ENCODE measurements at places on chromosomes 2 and 18.

DNA sequence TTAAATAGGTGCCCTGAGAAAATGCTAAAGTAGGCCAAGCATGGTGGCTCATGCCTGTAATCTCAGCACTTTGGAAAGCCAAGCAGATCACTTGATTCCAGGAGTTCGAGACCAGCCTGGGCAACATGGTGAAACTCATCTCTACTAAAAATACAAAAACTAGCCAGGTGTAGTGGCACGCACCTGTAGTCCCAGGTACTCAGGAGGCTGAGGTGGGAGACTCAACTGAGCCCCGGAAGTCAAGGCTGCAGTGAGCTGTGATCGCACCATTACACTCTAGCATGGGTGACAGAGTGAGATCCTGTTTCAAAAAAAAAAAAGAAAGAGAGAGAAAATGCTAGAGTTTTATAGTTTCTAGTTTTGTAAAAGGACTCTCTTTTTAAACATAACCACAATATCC is 12.0 kb downstream of the ANKRD44 start:
- no peak for DNase-seq

DNA sequence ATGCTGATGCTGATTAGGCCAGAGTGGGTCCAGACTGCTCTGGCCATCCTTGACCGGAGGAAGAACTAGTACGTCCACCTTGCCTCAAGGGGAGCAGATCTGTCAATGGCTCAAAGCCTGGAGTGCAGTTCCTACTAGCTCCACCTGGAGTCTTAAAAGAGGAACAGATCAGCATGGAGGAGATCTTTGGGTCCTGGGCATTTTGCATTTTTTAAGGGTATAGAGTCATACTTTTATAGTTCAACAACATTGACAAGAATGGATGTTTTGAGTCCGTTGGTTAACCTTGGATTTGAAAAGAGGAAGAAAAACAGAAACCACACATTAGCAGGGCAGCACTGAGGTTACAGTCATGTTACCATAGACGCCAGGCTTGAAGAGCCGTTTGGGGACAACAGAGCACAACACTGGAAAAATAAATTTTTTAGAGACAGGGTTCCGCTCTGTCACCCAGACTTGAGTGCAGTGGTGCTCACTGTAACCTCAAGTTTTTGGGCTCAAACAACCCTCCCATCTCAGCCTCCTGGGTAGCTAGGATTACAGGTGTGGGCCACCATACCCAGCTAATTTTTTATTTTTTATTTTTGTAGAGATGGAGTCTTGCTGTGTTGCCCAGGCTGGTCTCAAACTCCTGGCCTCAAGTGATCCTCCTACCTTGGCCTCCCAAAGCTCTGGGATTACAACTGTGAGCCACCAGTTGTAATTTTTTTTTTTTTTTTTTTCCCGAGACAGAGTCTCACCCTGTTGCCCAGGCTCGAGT is 78.5 kb downstream of the PRKCE start:
- DNase-seq, result no peak

DNA sequence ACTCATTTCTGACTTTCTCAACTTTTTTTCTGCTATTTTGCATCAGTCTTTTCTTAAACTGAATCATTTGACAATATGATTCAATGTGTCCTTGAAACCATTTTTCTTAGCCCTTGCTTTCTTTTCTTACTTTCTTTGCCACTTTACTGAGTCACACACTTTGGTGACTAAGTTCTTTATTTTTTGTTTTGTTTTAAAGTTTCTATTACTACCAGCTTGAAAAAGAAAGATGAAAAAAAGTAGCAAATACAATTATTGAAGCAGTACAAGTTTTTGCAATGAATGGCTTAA is 116.5 kb downstream of the DOCK10 start:
- no peak for DNase-seq

- no peak for DNase-seq
Measured at GRCh38 chr2:37802899-37803379, 122.1 kb upstream of the RMDN2 start.

DNA sequence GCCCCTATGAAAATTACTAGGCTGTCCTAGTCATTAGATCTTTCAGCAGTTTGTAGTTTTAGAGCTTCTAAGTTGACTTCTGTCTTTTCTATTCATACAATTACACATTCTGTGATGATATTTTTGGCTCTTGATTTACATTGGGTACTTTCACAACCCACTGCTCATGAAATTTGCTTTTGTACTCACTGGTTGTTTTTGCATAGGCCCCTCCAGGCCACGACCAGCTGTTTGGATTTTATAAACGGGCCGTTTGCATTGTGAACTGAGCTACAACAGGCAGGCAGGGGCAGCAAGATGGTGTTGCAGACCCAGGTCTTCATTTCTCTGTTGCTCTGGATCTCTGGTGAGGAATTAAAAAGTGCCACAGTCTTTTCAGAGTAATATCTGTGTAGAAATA is 193.8 kb downstream of the RPIA start:
- DNase-seq, result no peak

DNA sequence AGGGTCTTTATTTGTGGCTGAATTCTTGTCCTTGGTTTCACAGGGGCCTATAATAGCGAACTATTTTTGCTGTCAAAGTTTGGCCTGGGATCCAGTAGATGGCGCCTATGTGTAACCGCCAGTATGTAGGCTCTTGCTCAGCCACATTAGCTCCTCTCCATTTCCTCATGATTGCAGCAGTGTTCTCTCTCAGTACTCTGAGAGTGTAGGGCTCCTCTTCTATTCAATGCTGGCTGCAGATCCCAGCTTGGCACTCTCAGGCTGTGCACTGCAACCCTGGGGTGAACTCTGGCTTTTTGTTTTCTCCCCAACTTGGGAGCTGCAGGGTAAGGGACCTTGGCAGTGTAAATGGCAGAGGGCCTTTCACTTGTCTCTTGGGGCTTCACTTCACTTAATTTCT is 344.6 kb upstream of the CHAC2 start:
- DNase-seq, result no peak

DNA sequence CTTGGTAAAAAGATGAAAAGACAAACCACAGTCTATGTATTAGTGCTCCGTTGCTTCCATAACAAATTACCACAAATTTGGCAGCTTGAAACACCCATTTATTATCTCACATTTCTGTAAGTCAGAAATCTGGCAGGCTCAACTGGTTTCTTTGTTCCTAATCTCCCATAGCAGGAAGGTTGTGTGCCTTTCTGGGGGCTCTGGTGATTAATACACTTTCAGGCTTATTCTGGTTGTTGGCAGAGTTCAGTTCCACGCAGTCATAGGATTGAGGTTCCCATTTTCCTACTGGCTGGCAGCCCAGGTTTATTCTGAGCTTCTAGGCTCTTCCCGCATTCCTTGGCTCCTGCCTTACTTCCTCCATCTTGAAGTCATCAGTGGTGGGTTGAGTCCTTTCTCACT is 189.3 kb downstream of the ANAPC1 start:
- no peak for DNase-seq

DNA sequence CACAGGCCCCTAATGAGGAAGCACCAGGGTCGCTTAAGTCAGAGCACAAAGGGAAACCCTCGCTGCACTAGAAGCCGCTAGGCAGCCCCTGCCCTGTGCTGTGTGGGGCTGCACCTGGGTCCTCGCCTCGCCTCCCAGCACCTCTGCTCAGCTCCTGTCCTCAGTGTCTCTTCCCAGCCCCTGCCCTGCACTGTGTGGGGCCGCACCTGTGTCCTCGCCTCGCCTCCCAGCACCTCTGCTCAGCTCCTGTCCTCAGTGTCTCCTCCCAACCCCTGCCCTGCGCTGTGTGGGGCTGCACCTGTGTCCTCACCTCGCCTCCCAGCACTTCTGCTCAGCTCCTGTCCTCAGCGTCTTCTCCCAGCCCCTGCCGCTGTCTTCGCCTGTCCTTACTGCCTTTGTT is 342.8 kb downstream of the EIPR1 start:
- no peak for DNase-seq

DNA sequence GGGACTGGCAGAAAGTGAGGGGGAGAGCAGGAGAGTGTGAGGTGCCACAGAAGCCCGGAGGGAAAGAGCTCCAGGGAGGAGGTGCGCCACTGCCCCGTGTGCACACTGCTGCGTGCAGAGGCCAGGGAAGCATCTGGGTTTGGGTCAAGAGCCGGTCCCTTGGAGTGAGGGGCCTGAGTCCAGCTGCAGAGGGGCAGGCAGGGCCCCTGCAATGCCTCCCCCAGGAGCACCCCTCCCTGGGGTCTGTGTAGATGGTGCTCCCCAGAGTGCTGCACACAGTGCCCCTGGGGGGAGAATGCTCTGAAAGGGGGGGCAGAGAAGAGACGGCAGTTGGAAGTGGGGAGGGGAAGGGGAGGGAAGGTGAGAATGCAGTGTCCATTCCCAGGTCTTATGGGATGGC is 3.7 kb upstream of the LIMS2 start:
- DNase-seq, result no peak

DNA sequence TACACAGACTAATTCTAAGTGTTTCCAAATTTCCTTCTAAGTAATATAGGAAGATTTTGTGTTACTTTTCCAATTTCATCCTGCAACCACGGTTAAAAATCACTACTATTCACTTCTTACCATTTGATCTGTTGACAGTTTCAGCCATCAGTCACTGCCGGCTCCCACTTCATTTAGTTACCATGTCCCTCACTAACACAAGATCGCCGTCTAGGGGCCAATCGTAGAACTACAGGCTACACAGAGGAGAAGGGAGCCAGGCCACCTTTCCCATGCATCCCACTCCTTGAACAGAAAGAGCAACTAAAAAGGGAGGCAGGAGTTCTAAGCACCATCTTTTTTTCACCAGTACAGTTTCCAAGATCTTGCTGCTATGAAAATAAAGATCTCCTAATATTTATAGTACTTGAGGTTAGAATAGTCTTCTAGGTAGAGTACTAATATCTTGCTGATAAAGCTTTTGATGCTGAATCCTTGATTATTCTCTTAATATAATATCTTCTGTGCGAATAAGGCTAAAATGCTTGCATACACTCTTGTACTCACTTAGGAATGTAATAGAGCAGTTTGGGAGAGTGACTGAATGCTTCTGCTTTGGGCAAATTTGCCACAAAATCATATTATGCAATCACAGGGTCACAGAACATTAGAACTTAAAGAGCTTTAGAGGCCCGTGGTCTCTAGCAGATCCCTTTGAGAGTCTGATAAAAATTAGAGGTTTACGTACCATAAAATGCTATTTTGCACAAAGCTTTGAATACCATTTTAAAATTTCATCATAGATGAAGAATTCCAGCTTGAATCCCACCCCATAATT is 39.5 kb upstream of the CYP1B1 start:
- DNase-seq, result no peak

GRCh38 chr18:50806208-50806616 is 13.6 kb downstream of the MRO start:
- no peak for DNase-seq

DNA sequence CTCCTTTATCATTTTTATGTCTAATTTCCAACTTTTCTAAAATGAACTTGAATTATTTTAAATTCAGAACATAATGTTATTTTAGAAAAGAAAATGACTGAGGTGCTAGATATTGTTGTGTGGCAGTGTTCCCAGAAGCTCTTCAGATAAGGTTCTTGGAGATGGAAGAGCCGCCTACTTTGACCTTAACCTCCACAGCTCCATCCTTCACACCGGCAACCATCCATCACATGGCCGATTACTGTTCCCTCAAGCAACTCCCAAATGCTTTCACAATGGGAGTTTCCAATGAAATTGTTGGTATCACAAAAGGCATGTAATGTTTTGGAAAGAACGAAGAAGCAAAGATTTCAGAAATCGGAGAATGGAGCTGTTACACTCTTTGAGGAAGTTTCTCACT is 193.9 kb upstream of the SALL3 start:
- DNase-seq, result no peak

DNA sequence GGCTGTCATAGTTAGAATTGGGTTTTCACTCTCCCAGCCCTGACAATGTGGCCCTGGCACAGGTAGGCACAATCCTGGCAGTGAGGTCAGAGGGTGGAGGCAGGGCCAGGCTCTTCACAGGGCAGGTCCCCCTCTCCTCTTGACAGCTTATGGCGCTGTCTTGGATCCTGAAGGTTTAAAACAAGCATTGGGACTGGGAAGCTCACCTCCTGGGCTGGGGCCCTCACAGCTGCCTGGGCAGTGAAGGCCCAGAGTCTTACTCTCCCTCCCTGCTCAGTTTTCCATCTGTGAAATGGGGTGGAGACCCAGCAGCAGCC is 23.3 kb downstream of the LBH start:
- no peak for DNase-seq

- no peak for DNase-seq
Measured at GRCh38 chr2:104752504-104752903, 101.4 kb upstream of the POU3F3 start.

- DNase-seq, result no peak
Measured at GRCh38 chr2:111164078-111164477, 43.4 kb downstream of the BCL2L11 start.

DNA sequence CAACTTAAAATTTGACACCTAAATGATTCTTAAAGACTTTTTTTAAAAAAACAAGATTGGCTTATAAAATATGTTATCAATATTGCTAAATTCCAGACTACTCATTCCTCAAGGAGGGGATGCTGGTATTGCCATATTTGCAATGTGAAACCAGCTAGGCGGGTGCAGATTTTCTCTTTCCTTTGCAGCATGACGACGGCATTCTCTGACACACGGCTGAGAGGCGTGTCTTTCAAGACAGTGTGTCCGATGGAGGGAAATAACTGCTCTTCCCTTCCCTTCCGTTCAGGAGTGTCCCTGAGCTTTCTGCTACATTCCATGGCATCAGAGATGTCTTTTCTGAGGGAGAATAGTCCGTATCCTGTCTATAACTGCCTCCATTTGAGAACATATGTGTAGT is 38.2 kb upstream of the CNGA3 start:
- DNase-seq, result no peak

DNA sequence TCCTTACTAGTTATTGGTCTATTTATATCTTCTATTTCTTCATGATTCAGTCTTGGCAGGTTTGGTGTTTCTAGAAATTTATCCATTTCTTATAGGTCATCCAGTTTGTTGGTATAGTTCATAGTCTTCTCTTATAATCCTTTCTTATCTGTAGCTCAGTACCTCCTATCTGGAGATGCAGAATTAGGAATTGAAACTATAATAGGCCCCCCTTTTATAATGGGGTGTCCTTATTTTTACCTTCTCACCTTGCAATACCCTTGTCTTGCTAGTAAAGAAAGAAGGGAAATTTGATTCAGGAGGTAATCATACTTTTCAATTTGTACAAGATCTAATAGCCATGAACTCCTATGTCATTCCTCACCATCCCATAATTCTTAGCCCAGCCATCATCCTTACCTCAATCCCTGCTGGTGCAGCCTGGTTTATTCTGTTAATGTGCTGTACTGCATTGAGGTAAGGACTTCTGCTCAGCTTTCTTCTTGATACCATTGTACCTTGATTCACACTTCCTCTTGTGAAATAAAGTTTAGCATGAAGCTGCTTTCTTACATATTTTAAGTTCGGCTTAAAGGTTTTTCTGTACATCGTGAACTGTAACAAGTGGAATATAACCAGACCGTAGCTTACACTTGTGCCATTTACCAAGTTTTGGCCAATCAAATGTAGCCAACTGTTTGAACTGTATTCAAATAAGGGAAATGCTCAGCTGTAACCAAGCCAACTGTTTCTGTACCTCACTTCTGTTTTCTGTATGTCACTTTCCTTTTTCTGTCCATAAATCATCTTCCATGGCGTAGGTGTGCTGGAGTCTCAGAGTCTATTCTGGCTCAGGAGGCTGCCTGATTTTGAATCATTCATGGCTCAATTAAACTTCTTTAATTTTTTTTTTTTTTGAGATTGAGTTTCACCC is 40.1 kb upstream of the PTH2R start:
- no peak for DNase-seq
